Anterior cingulate cortex (tissue), 58 donors: ENCODE measurements at places on chromosomes 3 and 15.

DNA sequence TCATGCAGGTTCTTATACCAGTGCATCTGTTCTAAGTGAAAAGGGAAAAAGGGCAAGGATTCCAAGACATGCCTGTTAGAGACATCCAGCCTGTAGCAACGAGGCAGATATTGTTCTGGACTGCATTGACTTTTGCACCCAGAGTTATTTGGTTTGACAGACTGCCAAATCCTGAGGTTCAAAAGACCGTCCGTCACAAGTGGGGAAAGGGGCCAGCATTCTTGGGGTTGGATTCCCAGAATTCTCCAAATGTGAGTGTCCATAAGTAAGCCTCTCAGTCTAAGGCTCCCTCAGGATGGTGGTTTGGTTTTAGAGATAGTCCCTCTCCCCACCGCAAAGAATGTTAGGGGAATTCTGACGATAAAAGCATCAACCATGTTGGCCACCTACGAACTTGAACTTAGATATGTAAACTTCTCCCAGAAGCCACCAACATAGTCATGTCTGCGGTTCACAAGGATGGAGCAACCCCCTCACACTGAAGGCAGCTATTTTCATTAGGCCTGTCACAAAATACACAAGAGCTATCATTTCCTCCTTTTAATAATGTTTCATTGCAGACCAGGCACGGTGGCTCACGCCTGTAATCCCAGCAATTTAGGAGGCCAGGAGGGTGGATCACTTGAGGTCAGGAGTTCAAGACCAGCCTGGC, 13.6 kb upstream of the LACTB start:
- no peak for DNase-seq

DNA sequence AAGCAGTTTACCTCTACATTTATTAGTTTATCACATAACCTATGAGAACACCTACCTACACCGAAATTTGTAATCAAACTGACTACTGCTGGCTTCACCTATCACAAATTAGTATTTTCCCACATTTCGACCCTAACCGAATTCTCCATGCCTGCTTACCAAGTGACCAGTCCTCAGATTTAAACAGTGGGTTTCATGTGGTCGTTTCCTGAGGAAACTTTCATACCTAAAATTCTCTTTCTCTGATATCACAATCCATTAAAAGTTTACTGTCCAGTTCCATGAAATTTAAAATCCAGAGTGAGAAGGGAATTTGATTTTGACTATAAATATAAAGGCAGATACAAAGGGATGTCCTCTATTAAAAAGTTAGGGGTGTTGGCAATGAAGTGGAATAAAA, 1.9 kb downstream of the PLOD2 start:
- DNase-seq = no peak

DNA sequence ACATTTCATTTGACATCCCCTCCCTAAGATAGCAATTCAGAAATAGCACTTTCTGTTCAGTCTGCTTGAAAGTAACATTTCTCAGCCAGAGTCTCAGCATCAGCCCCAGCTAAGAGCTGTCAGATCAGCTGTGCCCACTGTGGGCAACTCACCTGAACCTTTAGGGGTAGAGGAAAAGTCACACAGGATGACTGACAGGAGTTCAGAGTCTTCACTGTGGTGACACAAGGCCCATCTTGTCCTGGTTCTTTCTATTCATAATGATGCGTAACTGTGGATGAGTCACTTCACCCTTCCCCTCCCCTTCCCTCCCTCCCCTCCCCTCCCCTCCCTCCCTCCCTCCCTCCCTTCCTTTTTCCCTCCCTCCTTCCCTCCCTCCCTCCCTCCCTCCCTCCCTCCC, 96.1 kb upstream of the RASGRP1 start:
- no peak for DNase-seq

- no peak for DNase-seq
Measured at GRCh38 chr3:117105686-117106085, 396.1 kb downstream of the TUSC7 start.

DNA sequence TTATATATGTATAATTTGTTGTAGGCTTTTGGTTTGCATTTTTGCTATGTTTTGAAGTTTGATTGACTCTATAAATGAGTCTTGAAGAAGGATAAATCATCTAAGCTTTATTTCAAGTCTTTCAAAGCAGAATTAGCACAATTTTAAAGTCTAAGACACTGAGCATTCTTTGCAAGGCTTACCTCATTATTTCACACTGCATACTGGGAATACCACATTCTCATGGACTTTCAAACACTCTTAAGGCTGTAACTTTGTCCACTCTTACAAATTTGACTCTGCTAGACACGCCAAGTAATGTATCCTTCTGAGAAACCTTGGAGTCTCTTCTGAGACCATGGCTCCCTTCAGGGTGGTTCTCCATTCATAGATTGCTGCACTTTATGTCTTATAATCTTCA, 281.3 kb upstream of the COL8A1 start:
- DNase-seq = no peak

GRCh38 chr3:29764041-29764440, 483.2 kb downstream of the RBMS3 start:
- DNase-seq = no peak

DNA sequence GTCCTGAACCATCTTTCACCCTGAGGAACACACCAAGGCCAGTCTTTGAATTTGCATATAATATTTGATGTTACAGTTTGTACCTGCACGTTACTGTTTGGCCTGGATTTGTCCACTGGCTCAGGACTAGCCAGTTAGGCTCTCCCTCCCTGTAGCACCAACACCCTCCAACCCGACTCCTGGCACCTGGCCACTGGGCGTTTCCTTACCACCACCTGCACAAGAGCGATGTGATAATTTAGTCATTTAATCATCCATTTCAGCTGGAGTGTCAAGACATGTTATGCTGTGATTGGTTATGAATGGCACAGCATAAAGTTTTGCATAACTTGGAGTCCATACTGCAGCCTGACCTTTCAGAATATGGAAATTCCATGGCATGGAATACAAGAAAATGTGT, 242.4 kb downstream of the KCNMB2 start:
- no peak for DNase-seq

- no peak for DNase-seq
Measured at GRCh38 chr15:89905846-89906378, 6.8 kb downstream of the ARPIN start.

- no peak for DNase-seq
Measured at GRCh38 chr3:16808393-16809107, 76.2 kb upstream of the PLCL2 start.

DNA sequence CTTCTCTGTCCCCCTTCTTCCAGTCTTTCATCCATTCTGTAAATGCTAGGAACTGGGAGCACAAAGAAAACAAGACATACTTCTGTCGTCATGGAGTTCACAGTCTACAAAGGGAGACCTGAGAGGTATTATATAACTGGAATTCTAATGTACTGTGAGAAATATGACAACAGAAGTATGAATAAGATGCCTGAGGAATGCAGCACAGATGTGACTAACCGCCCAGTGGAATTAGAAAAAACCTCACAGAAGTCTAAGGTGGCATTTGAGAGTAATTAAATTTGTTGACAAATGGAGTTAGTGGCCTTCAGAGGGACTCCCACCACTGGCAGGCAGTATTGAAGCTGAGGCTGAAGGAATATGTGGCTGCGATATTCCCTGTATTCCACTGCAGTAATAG, 168.5 kb upstream of the FAM3D start:
- DNase-seq = no peak
